Neural progenitor cell (in vitro differentiated cells): ENCODE measurements at places on chromosomes 1 and 21.

- H3K4me1 ChIP-seq = peaks cover 18% of the 10 kb centered on the region
- no peak for DNase-seq
- H3K27me3 ChIP-seq = peaks cover 6% of the 10 kb centered on the region
- H3K4me3 ChIP-seq = no peak overlapping the region
- no peaks in the 10 kb centered on the region for H3K36me3 ChIP-seq
Observed at GRCh38 chr1:202815120-202815519, 4.4 kb downstream of the PCAT6 start.

DNA sequence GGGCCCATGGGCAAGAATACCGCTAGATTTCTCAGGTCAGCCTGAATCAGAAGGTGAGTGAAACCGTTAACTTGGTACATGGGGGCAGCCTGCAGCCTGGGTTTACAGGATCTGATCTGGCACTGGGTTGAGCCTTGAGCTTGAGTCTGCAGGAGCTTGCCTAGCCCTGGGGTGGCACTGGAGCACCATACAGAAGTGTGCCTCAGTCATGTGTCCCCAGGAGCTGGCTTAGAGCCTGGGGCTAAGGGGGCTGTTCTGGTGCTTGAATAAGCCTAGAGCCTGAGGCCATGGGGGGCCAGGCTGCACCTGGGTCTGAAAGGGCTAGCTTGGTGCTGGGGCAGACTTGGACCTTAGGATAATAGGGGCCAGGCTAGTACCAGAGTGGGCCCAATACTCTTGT lies 457.2 kb upstream of the PBX1 start:
- no peak for DNase-seq
- H3K36me3 ChIP-seq = no peaks in the 10 kb centered on the region
- no peaks in the 10 kb centered on the region for H3K4me1 ChIP-seq

DNA sequence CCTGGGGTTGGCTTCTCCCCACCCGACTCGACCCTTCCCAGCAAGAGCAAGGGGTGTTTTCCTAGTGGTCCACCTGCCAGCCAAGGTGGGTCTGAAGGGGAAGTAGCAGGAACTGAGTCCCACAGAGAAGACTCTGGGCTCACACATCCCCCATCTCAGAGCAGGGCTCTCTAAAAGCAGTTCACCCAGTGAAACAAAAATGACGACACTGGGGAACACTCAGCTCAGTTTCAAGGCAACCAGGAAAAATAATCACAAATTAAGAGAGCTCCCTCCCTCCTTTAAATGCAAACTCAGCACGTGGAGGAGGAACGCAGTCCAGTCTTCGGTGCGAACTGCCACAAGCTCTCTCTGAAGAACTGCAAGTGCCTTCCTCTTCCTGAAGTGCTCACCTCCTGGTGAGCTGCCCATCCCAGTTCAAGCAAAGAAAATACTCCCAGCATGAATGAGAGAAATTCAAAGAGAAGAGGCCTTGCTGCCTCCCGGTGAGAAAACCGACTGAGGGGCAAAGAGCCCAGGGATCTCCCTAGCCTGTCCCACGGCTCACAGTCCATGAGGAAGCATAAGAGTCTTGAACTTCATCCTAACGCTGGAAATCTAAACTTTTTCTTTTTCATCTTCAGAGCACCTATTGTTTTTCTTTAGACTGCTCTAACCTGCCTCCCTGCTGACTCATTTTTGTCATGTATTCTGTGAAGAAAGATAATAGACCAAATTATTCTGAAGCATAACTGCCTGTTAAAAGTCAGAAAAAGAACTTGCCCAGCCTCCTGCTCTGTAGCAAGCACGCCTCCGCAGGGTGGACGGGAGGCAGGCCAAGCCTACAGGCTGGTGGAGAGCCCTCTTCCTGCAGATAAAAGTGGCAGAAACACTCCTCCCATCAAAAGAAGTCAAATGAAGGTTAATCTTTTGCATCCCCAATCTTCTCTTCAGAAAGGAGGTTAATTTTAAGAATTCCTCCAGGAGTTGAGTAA lies 281.4 kb downstream of the HHIPL2 start:
- H3K27me3 ChIP-seq = no peaks in the 10 kb centered on the region
- H3K4me3 ChIP-seq = no peak overlapping the region
- H3K4me1 ChIP-seq = no peaks in the 10 kb centered on the region
- H3K36me3 ChIP-seq = no peaks in the 10 kb centered on the region
- no peak for DNase-seq

- H3K4me3 ChIP-seq = no peak overlapping the region
- H3K27me3 ChIP-seq = peaks cover 7% of the 10 kb centered on the region
- no peak overlapping the region for H3K27ac ChIP-seq
- no peaks in the 10 kb centered on the region for H3K36me3 ChIP-seq
- no peaks in the 10 kb centered on the region for H3K4me1 ChIP-seq
Observed at GRCh38 chr1:200022239-200022804, 5.2 kb upstream of the NR5A2 start.

- H3K36me3 ChIP-seq = no peaks in the 10 kb centered on the region
- H3K27ac ChIP-seq = no peak overlapping the region
Observed at GRCh38 chr1:52579415-52579814, 22.8 kb upstream of the GPX7 start.

DNA sequence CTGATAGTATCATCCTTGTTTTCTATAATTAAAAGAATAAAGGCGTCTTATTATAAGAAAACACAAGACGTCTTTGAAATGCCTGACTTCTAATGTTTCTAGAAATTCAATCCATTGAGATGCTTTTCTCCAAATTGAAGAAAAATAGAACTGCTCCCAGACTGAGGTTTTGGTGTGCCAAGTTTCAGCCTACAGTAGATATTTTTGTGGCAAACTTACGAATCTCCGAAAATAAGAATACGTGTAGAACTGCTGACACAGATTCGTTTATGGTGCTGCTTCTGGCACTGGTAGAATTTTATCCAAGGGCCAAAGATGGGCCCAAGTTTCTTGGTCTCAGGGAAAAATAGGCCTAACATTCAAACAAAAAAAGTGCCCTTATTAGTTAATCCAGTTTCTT lies 554.5 kb upstream of the NR5A2 start:
- no peaks in the 10 kb centered on the region for H3K36me3 ChIP-seq
- no peaks in the 10 kb centered on the region for H3K27me3 ChIP-seq
- H3K4me1 ChIP-seq = no peaks in the 10 kb centered on the region

DNA sequence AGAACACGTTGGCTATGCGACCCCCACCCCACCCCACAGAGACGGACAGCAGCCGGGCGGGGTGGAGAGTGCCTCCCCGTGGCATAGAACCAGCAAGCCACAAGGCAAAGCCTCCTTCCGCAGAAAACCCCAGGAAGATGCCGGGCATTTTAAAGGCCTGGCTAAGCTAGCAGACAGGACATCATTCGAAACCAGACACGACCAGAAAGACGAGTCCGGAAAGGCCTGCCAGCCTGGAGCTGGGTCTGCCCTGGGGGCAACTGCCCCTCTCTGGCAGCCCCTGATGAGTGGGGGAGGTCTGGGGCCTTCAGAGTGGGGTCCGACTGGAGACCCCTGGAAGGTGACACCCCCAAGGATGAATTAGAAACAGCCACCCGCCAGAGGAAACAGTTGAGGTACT lies 8.5 kb downstream of the FTCD start:
- no peak overlapping the region for H3K27ac ChIP-seq
- peaks cover 5% of the 10 kb centered on the region for H3K4me1 ChIP-seq
- no peaks in the 10 kb centered on the region for H3K36me3 ChIP-seq
- H3K27me3 ChIP-seq = peaks cover 16% of the 10 kb centered on the region
- H3K4me3 ChIP-seq = no peak overlapping the region

- no peak overlapping the region for H3K4me3 ChIP-seq
- H3K27me3 ChIP-seq = no peaks in the 10 kb centered on the region
- peak; percentile 49 for DNase-seq
- H3K36me3 ChIP-seq = no peaks in the 10 kb centered on the region
- H3K4me1 ChIP-seq = peaks cover 16% of the 10 kb centered on the region
Observed at GRCh38 chr1:162530307-162530987, 31.1 kb upstream of the UAP1 start.

DNA sequence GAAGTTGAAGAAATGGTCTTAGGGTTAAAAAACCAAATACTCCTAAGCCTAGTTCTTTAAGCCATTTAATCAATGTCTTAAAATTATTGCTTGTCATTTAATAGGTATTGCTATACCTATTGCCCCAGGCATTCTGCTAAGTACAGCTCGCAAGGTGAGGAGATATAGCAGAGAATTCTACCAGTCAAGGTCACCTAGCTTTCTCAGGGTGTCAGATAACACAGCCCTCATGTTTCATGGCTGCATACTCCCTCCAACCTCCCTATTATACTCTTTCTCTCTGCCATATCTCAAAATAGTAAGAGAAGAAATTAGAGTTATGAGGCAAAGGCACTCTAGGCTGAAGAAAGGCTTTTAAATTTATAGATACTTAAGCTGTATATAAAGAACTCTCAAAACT lies 68.4 kb upstream of the GPR88 start:
- H3K36me3 ChIP-seq = peaks cover 6% of the 10 kb centered on the region
- H3K27ac ChIP-seq = no peak overlapping the region
- no peaks in the 10 kb centered on the region for H3K27me3 ChIP-seq

DNA sequence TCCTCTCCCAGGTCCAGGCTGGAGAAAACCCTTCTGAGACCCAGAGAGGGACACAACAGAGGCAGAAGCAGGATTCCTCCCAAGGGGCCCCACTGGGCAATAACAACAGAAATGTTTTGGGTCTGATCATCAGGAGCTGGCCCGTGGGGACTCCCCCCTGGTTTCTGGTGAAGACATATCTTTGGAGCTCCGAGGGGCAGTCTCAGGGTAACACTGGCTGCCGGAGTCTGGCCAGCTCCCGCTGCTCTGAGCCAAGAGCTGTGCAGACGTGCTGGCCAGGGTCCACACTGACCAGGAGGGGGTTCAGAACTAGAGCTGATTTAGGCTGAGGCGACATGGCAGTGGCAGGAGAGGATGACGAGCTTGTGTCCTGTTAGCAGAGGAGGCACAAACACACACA lies 13.1 kb downstream of the ECE1 start:
- peak; percentile 32 for DNase-seq
- H3K36me3 ChIP-seq = no peaks in the 10 kb centered on the region
- H3K27me3 ChIP-seq = peaks cover 93% of the 10 kb centered on the region

GRCh38 chr21:18769599-18769998 lies 366.0 kb upstream of the TMPRSS15 start:
- H3K27ac ChIP-seq = no peak overlapping the region
- H3K36me3 ChIP-seq = no peaks in the 10 kb centered on the region
- H3K27me3 ChIP-seq = no peaks in the 10 kb centered on the region

GRCh38 chr1:224182057-224182865 lies 779 bp upstream of the DEGS1 start:
- H3K27me3 ChIP-seq = no peaks in the 10 kb centered on the region
- H3K4me3 ChIP-seq = peak overlapping the region; percentile 69
- no peak for DNase-seq

- H3K4me3 ChIP-seq = peak overlapping the region; percentile 65
- peaks cover 10% of the 10 kb centered on the region for H3K4me1 ChIP-seq
- no peak for DNase-seq
- H3K36me3 ChIP-seq = no peaks in the 10 kb centered on the region
- H3K27me3 ChIP-seq = peaks cover 15% of the 10 kb centered on the region
- H3K27ac ChIP-seq = no peak overlapping the region
Observed at GRCh38 chr1:45490121-45490625, 790 bp downstream of the TESK2 start.

DNA sequence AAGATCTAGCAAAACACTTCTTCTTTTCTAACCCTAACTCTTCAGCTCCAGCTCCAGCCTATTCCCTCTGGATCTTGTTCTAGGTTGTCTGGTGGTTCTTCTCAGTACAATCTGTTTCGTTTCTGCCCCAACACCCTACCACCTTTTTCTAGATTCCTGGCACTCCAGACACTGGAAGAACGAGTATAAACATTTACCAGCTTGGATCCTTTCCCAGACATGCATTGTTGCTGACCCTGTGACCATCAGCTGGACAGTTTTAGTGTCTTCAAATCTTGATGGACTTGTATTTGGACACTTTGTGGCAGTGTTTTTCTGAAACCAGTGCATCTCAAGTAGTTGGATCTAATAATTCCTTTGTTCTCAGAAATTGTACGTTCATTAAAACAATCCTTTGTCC lies 30.6 kb upstream of the CACNA1E start:
- H3K36me3 ChIP-seq = no peaks in the 10 kb centered on the region
- H3K27me3 ChIP-seq = no peaks in the 10 kb centered on the region
- no peak overlapping the region for H3K4me3 ChIP-seq
- no peak overlapping the region for H3K27ac ChIP-seq
- peaks cover 10% of the 10 kb centered on the region for H3K4me1 ChIP-seq

DNA sequence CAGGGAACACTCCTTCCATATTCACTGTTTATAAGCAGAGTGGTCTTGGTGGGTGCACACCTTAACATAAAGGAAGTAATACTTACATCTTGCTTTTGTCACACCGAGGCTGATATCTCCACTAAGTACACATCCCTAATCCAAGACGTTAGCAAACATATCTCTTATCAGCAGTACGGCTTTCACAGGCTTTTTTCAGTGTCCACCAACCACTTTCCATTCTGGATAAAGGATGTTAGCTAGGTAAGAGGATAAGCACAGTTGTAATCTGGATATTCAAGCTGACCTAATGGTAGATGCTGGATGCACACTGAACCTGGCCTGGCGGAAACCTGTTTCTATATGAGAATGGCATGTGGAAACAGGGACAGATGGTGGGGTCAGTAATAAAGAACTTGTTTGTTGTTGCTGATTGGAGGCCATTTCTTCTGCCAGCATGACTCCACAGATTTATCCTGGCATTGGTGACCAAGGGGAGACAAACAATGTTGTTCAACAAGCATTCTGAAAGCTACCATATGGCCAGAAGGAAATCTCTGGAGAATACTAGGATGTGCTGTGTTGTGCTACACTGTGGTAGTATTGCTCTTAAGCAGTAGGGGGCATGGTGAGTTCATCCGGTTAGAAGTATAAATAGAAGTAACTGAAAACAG lies 416.4 kb downstream of the PTBP2 start:
- peaks cover 7% of the 10 kb centered on the region for H3K4me1 ChIP-seq
- no peaks in the 10 kb centered on the region for H3K36me3 ChIP-seq
- no peaks in the 10 kb centered on the region for H3K27me3 ChIP-seq
- H3K27ac ChIP-seq = no peak overlapping the region

- H3K27ac ChIP-seq = no peak overlapping the region
- H3K27me3 ChIP-seq = no peaks in the 10 kb centered on the region
- H3K4me1 ChIP-seq = no peaks in the 10 kb centered on the region
- H3K4me3 ChIP-seq = no peak overlapping the region
- H3K36me3 ChIP-seq = no peaks in the 10 kb centered on the region
Observed at GRCh38 chr21:31490443-31490842, 146.4 kb upstream of the TIAM1 start.

DNA sequence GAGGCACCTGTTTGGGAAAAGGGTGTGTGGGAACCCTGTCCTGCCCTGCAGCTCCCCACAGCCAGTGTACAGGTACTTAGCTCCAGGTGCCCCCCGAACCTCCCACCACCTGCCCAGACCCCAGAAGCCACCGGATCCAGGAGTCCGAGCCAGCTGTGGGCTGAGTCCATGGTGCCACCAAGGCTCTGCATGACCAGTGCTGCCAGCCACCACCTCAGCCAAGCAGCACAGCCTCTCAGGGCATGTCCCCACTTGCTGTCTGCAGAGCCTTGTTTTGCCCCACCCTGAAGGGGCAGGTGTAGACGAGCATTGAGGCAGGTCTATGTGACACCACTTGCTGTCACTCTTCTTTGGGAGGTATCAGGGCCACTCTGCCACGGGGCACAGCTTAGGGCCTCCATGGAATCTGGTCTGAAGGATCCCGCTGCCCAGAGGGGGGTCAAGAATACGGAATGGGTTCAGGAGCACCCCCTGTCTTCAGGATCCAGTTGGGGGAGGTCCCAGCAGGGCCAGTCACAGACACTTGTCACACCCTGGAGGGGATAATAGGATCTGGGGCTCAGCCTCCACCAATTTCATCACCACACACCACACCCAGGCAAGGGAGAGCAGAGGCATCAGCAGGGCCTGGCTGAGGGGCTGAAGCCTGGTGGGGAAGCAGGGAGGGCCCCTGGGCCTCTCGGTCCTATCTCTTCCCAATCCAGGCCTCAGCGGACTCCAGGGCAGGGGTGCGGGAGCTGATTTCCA lies 27.7 kb downstream of the ARHGEF19 start:
- no peaks in the 10 kb centered on the region for H3K36me3 ChIP-seq
- H3K27ac ChIP-seq = no peak overlapping the region
- peaks cover 4% of the 10 kb centered on the region for H3K27me3 ChIP-seq
